ENCODE measurements at places on chromosomes 3 and 15.
A peak's percentile ranks its signal among the peaks of the same experiment; 100 is the strongest.

GRCh38 chr15:41870689-41871081 lies 23.2 kb downstream of the SPTBN5 start:
- DNase-seq = no peak

DNA sequence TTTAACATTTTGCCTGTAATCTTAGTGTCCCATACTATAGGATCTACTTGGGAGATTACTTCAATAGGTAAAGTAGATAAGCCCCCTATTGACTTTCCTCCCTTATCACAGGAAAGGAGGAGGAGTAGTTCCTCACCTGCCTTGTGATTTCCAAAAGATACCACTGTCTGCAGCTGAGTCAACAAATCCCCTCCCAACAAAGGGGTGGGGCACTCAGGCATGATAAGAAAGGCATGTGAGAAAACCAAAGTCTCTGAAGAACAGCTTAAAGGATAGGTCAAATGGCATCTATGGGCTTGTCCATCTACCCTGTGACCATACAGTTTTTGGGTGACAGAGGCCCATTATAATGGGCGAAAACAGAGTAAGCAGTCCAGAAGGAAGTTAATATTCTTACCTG lies 71.3 kb upstream of the WNT7A start:
- no peak for DNase-seq

GRCh38 chr15:67116742-67117141 lies 51.3 kb downstream of the SMAD3 start:
- DNase-seq = no peak

GRCh38 chr15:92184142-92184541 lies 209.5 kb upstream of the ST8SIA2 start:
- no peak for DNase-seq

GRCh38 chr3:124246949-124247348 lies 255.0 kb upstream of the ROPN1 start:
- DNase-seq = no peak

- DNase-seq = no peak
These were observed 149.2 kb downstream of the ATP10A start for GRCh38 chr15:25713736-25714537.

- no peak for DNase-seq
These were observed 396.0 kb upstream of the MCTP2 start for GRCh38 chr15:93835344-93835743.

DNA sequence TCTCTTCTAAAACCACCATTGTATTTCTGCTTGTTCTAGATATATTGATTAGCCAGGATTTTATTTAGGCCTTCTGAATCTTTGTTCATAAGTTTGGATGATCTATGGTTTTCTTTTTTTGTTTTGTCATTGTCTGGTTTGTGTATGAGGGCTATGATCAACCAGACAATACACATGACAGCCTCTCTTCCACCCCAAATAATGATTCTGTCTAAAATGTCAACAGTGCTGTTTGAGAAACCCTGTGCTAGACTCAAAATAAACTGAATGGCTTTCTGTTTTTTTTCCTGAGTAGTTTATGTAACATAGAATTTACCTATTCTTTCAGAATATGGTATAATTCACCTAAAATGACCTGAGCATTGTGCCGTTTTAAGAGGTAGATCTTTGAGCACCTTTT lies 66.1 kb downstream of the PLCL2 start:
- DNase-seq = no peak

DNA sequence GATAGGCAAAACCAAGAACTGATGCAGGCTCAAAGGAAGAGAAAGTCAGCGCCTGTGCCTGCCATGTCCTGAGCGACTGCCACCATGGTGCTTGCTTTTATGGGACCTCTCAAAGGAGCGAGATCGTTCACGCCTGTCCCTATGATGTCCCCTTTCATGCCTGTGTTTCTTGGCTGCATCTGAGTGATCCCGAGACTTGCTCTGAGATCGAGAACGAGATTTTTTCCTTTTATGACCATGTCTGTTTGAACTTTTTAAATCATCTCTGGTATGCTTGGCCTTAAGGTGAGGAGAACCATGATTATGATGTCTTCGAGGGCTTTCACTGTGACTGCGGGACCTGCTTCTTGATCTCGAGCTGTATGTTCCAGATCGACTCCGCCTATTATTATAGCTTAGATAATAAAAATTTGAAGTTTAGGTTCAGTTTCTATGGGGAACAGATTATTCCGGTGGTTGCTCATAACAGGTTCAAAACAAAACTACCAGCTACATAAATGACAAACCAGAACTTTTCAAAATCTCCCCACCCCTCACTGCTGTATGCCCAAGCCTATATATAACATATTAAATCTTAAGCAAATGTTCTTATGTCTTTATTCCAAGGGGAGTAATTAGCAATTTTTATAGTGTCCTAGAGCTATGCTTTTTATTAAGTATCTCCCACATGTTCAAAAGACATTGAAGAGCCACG lies 11.6 kb downstream of the CCNL1 start:
- no peak for DNase-seq

- DNase-seq = no peak
These were observed 246.1 kb downstream of the SHQ1 start for GRCh38 chr3:72601983-72602750.

DNA sequence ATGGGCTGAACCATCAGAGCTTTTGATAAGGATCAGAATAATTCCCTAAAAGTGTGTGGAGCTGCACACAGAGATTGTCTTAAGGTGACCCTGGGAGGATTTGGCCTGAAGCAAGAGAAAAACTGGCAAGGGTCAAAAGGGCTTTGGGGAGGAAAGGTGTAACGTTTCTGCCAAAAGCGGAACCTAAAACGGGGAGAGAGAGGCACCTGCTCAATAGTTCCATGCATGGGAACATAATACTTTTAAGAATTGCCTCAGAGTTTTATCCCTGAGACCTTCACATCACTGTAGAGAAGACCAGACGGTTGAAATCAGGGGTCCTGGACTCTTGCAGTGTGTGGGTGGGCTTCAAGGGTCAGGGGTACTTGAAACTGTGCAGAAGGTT lies 5.9 kb downstream of the ZNF710 start:
- no peak for DNase-seq

DNA sequence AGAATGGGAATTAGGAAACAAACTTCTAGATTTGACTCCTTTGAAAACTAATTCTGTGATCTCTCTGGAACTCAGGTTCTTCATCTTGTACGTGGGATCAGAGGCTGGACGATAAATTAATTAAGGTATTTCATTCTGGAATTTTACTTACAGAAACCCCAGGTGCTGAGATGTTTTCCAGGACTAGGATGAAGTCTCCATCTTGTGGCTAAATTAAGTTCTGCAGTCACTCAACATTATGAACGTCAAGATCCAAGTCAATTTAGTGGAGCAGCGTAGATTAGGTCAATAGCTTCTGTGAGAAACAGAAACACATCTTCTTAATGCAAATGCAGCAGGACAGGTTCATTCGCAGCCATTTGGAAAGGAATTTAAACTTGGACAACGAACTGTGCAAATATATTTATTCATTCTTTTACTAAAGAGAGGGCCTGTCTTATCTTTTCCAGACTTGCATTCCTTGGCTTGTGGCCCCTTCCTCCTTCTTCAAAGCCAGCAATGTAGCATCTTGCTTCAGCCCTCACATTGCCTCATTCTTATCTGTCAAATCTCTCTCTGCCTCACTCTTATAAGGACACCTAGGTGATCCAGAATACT lies 26.7 kb upstream of the TMC3 start:
- peak; percentile 45 for DNase-seq

DNA sequence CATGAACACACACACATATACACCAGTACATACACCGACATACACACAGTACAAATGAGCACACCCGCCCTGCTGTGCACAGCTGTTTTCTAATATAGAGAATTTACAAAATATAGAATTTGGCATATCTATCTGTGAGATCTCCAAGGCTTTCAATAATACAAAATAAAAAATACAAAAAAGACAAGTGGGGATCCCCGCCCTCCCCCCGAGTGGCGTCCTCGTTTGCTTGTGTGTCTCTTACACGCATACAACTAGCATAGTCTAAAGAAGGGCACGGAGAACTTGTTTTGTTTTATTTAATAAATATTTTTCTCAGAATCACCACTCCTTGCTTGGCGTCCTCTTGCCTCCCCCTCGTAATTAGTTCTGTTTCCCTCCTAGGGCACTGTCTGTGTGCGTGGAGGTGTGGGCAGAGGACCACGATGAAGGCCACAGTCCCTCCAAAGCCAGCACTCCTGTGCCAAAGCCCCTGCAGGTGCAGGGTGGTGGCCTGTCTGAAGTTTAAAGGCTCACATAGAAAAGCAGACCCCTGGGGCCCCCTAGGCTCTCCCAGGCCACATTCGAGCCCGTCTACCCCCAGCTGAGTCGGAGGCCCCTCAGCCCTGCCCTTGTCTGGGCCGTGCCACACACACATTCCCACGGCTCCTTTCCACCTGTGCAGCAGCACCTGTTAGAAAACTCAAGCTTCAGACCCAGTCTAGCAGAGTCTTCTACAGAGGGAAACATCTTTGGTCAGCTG lies 82.1 kb downstream of the SEC22A start:
- no peak for DNase-seq

GRCh38 chr3:70853161-70853944 lies 540.9 kb upstream of the MDFIC2 start:
- DNase-seq = no peak

- no peak for DNase-seq
These were observed 62.3 kb upstream of the ARHGEF3 start for GRCh38 chr3:56864090-56864489.

GRCh38 chr3:173045770-173046382 lies 95.2 kb downstream of the SPATA16 start:
- DNase-seq = no peak

DNA sequence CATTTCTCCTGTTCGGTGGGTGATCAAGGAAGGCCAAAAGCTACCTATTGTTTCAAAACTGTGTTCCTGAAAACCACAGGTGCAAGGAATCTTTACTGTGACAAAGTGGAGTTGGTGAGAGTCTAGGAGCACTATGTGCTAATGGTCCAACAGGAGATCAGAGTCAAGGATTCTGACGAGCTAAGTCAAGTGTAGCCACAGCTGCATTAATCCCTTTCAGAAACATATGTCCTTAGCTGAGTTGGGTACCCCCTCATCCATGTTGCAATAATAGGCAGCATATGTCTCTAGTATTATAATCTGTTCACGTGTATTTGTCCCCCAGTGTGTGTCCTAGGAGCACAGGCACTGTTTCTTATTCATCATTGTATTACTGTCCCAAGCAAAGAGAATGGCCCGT lies 1.7 kb downstream of the VPS39 start:
- DNase-seq = no peak

DNA sequence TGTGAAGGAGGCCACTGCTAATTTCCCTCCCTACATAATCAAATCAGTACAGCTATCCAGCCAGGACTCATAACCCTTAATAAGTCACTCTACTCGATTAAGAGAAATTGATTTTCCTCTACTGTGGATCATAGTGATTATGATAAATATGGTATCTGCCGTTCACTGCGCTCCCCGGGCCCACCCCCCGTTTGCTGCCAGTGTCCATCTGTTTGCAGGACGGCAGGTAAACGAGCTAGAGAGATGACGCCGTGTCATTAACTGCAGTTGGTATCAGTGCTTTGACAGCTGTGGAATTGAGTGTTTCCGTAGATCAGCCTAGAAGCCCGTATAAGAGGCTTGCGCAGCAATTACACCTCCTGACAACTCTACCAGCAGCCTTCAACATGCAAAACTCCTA lies 94.9 kb downstream of the ROBO2 start:
- DNase-seq = no peak

GRCh38 chr3:12328132-12328836 lies 39.4 kb downstream of the PPARG start:
- no peak for DNase-seq
